ENCODE measurements at places on chromosomes 1 and 21.
A peak's percentile ranks its signal among the peaks of the same experiment; 100 is the strongest.

DNA sequence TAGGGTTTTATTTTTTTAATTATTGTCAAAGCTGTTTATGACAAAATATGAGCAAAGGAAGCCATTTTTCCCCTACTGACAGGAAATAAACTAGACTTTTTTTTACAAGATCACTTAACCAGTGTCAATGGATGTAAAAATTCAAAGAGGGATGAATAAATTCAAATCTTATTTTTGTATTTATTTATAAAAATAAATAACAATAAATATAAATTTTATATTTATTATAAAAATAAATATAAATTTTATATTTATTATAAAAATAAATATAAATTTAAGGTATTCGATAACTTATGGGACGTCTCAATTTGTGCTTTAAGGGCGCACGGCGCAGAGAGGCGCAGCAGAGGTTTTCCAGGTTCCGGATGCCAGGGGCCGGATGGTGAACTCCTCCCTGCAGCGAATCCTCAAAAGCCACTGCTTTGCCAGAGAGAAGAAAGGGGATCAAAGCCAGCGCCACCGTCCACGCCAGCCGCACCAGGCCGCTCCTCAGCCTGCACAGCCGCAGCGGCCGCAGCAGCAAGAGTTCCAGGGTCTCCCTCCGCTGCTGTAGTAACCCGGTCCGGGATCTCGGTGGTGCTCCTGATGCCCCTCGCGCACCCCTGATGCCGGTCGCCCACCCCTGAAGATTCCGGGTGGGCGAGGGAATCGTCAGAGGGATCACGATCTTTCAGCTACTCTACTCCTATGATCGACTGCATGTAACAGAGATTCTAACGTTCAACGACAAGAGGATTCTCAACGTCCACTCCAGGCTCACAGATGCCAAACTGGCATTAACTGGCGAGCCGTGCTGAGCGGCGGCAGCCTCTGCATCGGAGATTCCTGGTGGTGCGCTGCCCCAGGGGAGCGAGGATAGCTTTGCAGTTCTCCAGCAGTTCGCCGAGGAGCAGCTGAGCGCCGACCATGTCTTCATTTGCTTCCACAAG, 28.5 kb upstream of the RLF start:
- no peak for DNase-seq

DNA sequence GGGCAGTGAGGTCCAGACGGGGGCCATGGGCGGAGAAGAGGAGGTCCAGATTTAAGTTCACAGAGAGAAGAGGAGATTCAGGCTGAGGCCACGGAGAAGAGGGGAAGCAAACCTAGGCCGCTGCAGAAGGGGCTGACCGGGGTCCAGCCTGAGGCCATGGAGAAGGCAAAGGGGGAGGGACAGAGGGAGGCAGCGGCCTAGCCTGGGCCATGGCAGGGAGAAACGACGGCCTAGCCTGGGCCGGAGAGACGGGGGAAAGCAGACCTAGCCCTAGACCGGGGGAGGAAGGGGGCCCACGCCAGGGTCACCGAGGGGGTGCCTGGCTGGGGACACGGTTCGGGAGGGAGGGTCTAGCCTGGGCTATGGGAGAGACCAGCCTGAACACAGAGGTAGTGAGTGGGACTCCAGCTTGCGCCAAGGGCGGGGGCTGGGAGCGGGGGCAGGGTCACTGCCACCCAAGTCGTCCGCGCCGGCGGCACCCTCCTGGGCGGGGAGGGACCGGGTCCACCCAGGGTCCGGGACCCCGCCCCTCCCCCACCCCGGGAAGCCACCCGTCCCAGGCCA, 459 bp downstream of the CAPZB start:
- no peak for DNase-seq

DNA sequence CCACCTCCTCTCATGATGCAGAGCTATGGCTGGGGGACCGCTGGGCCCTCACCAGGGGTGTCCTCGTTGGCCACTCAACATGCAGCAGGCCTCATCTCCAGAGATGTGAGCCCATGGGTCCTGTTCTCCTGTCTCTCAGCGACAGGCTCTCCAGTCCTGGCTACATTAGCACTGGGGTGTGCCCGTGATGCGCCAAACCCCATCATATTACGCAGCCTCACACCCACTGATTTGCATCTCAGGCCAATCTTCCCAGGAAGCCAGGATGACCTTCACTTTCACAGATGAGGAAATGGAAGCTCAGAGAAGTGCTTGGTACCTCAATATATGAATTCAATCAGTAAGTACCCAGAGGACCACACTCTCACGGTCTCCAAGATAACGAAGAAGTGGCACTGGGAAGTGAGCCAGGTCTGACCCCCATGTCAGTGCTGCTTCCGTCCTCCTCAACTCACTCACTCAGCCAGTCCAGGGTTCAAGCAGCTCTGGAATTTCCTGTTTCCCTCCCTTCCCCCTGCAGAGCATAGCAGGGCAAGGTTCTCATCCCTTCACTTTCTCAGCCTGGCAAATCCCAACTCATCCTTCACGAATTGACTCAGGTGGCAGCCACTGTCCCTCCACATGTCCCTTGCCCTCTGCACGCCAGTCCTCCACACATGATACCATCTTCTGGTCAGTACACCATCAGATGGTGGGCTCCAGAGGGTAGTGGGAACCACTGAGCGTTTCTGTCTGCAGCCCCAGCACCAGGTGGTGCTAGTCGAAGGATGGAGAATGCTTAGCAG, 28.9 kb upstream of the EVA1B start:
- no peak for DNase-seq

GRCh38 chr1:1603671-1604373, 3.9 kb upstream of the FNDC10 start:
- no peak for DNase-seq

DNA sequence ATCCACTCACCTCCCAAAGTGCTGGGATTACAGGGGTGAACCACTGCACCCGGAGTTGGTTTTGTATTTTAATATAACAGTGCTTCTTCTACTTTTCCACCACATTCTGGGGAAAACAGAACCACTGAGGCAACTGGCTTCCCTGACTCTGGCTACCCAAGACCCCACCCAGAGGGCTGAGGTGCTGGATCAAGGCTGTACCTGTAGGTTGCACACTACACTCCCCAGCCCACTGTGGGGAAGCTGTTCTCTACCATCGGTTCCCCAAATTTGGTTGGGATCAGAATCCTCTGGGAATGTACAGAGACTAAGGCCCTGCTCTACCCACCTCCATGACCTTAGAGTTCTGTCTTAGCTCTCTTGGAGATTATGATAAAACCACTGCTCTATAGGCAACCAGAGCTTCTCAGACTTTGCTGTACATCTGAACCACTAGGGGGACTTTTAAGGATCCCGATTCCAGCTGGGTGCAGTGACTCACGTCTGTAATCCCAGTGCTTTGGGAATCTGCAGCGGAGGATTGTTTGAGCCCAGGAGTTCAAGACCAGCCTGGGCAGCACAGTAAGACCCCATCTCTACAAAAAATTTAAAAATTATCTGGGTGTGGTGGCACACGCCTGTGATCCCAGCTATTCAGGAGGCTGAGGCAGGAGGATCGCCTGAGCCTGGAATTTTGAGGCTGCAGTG, 51.6 kb downstream of the GNG4 start:
- DNase-seq: no peak

DNA sequence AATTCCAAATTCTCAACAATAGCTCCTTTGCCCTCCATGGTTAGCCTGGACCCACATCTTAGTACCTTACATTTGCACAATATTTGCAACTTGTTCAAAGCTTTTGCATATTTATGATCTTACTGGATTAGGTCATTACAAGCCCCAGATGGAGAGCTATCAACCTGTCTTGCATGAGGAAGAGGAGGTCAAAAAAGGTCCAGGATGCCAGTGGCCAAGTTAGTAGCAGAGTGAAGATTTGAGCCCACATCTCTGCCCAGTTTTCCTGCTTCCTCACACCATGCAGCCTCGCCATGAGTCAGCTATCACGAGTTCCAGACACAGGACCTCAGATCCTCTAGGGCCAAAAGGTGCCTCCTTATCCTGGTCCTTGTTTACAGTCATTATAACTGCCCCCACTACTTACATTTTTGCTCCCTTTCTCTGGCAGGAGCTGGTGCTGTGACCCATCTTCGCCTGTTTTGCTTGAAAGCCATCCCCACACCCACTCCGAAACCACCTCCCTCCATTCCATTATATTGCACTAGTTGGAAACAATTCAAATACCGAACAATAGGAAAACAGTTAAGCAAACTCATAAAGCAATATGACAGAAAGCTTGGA, 5.0 kb upstream of the AHCYL1 start:
- DNase-seq: no peak

GRCh38 chr1:38231941-38232340, 185.3 kb upstream of the POU3F1 start:
- DNase-seq: no peak

DNA sequence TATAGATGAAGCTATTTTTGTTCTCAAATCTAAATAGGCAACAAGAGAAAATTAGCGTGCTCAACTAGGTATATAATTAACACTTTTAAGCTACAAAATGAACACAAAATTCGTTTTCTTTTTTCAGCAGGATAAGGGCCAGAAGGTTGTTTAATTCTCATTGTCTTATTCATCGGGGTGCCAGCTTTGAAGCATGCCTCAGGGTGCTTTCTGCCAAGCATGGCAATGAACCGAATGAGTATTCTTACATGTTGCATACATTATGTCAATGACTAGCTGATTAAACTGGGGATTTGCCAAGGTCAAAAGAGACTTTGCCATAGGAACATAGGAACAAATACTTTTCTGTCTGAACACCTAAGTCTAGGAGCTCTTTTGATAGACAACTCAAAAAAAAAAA, 102.0 kb upstream of the MAP1LC3C start:
- no peak for DNase-seq

GRCh38 chr1:192461684-192462083, 113.9 kb upstream of the RGS1 start:
- DNase-seq: no peak

- DNase-seq: no peak
These were observed 64.8 kb downstream of the PRDM2 start for GRCh38 chr1:13764588-13765332.

DNA sequence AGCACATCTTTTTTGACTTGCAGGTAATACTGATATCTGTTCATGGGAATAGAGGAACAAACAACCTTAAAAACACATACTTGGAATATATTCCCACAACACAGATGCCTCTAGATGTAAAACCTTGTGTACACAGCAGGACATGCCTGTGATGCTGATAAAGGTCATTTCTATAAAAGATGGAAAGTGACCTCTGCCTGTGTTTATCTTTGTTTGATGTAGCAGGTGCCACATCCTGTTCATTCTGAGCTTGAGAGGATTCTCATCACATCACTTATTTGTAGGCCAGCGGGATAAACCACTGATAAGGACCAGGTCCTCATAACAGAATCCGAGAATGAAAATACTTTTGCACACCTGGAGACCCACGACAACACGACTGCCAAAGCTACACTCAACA, 133.7 kb downstream of the SMYD2 start:
- DNase-seq: no peak

- DNase-seq: no peak
These were observed 19.9 kb downstream of the FBXO28 start for GRCh38 chr1:224133741-224134299.

DNA sequence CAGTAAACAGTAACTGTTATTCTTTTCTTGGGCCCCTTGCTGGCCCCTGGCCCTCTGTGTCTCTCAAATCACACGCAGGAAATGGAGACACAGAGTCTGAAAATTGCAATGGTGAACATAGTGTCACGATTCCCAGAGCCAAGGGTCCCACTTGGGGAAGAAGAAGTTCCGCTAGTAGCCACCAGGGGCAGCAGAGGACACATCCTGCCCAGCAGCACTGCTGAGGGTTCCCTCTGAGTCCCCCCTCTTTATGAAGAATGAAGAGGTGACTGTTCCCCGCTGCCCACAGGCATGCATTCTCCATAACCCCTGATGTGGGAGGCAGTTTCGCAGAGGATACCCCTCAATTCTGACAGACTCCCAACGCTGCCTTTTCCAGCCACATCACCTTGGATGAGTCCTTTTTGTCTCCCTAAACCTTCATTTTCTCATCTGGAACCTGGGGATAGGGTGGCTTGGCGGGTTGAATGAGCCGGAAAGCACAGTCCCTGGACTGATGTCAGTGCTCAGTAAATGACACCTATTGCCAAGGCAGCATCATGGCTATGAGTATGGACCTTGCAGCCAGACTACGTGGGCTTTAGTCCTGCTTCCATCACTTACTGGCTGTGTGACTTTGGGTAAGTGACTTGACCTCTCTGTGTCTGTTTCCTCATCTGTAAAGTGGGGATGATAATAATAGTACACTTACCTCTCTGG, 238.0 kb upstream of the TMEM51 start:
- DNase-seq: peak; percentile 41

DNA sequence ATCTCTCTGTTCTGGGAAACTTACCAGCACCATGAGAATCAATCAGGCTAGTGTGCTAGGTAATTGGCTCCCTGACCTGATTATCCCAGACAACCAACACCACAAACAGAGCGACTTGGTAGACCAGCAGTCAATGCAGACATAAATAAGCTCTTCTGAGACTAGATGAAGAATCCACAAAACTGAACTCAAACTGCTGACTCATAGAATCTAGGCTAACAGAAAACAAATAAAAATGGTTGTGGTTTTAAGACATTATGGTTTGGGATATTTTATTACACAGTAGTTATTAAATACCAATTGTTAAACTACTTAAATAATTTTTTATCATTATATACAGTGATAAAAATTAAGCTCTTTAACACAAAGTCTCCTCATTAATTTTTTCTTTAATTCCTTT, 535.7 kb downstream of the COL11A1 start:
- no peak for DNase-seq

GRCh38 chr1:15702722-15703550, 18.8 kb downstream of the PLEKHM2 start:
- DNase-seq: no peak

DNA sequence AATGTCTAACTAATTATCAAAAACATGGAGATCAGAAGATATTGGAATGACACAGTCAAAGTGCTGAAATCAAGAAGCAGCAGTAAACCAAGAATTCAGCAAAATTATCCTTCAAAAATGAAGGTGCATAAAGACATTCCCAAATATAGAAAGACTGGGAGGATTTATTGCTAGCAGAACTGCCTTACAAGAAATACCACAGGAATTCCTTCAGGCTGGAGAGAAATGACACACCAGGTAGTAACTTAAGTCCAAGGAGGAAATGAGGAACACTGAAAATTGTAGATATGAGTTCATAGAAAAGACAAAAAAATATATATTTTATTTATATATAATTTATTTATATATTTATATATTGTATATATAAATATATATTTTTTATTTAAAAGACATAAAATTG, 217.2 kb downstream of the RPS6KC1 start:
- DNase-seq: no peak

GRCh38 chr1:243267914-243268653, 12.2 kb downstream of the SDCCAG8 start:
- no peak for DNase-seq

GRCh38 chr1:228861832-228862180, 126.5 kb downstream of the RHOU start:
- DNase-seq: no peak

- DNase-seq: no peak
These were observed 13.1 kb upstream of the BCL9 start for GRCh38 chr1:147527941-147528936.

Data from stimulated activated CD4-positive, alpha-beta T cell treated with anti-CD3 and anti-CD28 coated beads, Interleukin-4, amount 100 ng/mL, for 1 hour (primary cell).